AG08395 (cell line): ENCODE measurements at places on chromosomes 11 and 22.

DNA sequence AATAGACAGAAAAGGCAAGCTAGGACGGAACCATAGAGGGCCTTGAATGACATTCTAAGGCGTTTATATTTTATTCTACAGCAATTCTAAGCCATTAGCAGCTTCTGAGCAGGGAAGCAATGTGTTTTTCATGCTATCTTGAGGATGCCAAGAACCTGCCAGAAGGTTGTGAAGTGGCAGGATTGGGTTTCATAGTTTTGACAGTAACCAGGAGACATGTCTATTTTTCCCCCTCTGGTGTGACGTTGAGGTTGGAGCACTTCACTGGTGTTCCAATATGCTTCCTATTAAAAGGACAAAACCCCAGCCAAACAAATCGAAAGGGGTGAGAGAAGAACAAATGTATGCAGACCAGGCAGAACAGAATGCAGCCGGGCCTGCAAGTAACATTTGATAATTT is 148.2 kb downstream of the SPATA19 start:
- DNase-seq, result no peak

DNA sequence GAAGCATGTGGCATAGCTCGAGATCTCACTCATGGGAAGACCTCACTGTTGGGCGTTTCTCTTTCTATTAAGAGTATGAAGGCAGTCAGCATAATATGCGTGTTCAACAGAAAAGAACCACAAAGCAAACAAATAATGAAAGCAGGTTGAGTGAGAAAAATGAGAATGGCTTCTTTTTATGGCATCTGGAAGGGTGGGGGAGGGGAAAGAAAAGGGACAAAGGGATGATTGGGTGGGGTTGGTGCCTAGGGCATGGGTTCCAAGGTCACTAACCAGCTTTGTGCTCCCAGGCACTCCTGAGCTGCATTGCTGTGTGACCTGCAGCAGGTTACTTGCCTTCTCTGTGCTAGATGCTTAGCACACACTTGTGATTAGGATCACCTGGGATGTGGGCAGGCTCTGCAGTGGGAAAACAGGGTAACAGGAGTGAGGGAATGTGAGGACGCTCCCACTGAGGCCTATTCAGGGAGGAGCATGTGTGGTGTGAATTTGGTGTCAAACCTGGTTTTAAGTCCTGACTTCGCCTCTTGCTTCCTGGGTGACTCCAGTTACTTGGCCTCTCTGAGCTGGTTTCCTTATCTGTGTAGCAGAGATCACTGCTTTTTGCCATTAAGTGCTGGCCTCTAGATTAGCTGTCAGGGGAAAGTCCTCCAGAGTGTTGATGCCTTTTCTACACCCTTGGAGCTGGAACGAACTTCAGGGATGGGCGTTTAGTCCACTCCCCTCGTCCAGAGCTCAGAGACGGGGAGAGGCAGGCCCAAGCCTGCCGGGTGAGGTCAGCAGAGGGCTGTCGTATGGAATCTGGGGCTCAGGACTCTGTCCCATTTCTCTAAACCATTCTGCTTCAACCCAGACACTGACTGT is 74.8 kb downstream of the KIAA1671 start:
- no peak for DNase-seq

DNA sequence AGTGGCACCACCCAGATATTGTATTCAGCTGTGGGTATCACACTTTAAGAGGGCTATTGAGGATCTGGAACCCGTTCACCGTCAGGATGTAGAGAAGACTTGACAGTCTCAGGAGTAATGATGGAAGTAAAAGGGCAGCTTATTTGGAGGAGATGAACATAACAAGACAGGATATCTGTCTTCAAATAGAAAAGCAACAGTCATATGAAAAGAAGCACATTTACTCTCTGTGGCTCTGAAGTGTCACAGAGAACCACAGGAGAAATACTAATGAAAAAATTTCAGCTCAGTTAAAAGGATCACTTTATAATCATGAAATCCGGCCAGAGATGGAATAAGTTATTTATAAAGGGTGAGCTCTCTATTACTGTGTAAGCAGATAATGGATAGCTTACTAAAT is 200.8 kb downstream of the FAM76B start:
- DNase-seq, result no peak

DNA sequence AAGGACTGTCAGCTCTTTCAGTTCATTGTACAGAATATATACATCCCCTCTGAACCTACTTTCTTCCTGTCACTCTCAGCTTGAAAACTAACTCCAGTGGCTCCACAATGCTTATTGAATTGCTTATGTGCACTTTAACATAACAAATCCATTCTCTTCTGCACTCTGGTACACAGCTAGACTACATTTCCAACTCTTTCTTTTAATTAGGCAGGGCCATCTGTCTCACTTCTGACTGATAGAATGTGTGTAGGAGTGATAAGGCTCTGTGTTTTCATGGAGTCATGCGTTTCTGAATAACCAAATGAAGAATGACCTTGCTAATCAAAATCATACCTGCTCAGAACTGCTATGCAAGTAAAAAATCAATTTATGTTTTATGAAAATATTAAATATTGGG is 278.5 kb upstream of the CCDC179 start:
- DNase-seq, result no peak

DNA sequence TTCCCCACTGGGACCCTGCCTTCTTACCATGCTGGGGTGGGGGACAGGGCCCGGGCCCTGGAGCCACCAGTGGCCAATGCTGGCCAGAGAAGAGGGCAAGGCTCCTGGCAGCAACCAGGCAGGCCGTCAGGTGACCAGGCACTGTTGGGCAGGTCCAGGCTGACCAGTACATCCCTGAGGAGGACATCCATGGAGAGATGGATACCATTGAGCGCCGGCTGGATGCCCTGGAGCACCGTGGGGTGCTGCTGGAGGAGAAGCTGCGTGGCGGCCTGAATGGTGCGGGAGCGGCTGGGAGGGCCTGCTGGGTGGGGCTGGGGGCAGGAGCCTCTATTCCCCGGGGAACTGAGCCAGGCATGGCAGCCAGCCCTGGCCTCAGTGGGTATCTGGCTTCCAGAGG is 21.0 kb downstream of the C22orf23 start:
- DNase-seq, result no peak
